Large intestine (tissue), 12 donors: ENCODE measurements at places on chromosomes 5 and 9. TPM values are rescaled to one million over a fixed set of nuclear protein-coding genes. Genes with fewer than 3 reads are reported as not detected.

LRRC19 gene
- polyA plus RNA-seq: 83.7 TPM

- no peak for DNase-seq
These were observed 250.4 kb upstream of the IRX1 start for GRCh38 chr5:3345195-3345594.

DNA sequence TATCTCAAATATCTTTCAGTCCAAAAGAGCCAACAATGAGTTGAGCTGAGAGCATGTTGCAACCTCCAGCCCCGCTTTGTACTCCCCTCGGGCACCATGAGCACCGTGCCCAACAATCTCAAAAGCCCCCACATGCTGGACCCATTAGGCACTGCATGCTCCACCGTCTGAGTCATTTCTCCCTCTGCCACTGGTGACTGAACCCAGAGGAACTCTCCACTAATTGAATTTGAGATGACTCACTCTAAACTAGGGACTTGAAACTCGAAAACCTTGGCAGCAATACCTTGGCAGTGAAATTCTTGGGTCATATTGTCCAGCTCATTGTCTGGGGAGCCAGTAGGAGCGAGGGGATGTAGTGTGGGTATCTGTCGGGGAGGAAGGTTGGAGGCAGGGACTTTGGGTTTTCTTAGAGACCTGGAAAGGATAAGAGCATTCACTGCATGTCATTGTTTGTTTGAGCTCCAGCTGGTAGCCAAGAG, 49.9 kb upstream of the SLIT3 start:
- DNase-seq: no peak

DNA sequence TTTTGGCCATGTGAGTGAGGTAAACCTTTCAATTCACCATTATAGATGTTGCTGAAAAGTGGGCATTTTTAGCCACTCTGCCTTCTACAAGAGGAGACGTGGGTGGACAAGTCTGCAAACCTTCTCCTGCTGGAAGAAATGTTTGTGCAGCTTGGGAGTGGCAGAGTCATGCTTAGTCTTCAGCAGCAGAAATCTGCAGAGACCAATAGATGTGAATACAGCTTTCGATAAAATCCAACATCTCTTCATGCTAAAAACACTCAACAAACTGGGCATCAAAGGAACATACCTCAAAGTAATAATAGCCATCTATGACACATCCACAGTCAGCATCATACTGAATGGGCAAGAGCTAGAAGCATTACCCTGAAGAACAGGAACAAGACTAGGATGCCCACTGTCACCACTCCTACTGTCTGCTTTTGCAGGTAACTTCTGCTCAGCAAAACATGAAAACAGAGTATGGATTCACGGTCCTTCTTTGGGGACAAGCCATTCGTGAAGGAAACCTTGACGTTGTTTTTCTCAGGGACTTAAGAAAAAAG, 91.3 kb downstream of the RALGPS1 start:
- no peak for DNase-seq

GRCh38 chr5:118994595-118994994, 6.2 kb upstream of the DTWD2 start:
- DNase-seq: no peak

PTGDS gene
- polyA plus RNA-seq: 4.6 TPM

GRCh38 chr9:101387871-101388506, 3.2 kb upstream of the BAAT start:
- DNase-seq: peak; percentile 46

PTPRD gene
- polyA plus RNA-seq: 12.0 TPM

DNA sequence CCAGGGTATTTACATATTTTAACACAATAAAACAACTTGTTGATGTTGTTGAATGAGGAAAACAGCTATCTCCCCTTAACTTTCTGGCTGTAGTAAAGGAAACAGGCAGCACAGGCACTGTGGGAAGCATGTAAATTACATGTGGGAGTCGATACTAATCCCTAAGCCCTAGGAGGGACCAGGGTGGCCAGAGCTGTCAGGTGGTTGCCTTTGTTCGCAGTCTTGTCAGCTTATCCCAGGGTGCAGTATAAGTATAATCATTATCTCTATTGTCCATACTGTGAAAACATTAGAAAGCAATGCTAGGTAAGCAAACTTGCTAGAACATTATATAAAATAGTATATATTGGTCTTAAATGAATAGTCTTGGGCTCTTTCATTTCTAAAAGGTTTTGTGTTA, 125.6 kb upstream of the RPS23 start:
- DNase-seq: no peak

DOCK8 gene
- 15.8 TPM for polyA plus RNA-seq

DNA sequence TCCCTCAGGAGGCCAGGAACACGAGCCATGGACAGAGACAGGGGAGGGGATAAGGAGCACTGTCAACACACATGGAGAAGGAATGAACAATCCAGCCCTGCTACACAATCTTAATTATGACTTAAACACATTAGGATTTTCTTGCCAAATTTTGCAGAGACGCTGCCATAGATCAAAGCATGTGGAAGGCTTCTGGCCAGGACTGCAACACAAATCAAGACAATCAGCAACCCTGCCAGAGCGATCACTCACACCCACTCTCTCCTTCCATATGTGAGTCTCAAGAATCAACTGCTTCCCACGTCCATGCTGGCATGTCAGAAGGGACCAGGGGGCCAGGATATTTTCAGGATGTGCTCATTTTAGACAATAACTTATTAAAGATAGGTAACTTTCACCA, 85.6 kb downstream of the ROR2 start:
- no peak for DNase-seq

GRCh38 chr9:87471746-87472145, 25.9 kb upstream of the DAPK1 start:
- DNase-seq: no peak

EPB41L4B gene
- polyA plus RNA-seq: 35.5 TPM

GRCh38 chr9:96164268-96164683, 137.7 kb downstream of the HSD17B3 start:
- no peak for DNase-seq

GRCh38 chr5:175671013-175671412, 13.1 kb downstream of the HRH2 start:
- DNase-seq: peak; percentile 58

RPL37 gene
- polyA plus RNA-seq: 2,735 TPM

DNA sequence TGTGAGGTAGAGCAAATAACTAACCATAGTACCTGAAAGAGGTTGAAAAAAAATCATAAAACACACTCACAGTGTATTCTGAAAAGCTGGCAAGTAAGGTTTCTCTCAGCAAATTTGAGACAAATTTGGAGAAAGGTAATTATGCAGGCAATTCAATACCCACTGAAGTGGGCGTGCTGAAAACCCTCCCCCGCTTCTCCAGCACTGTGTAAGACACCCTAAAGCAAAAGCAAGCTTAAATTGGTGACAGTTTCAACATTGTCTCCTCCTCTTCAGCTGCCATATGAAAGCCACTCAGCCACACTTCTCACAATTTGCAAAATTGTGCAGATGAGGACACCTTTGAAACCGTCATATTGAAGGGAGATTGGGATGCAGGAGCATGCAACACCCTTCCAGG, 322.3 kb upstream of the CDH6 start:
- no peak for DNase-seq

CKMT2 gene
- polyA plus RNA-seq: 2.7 TPM

DNA sequence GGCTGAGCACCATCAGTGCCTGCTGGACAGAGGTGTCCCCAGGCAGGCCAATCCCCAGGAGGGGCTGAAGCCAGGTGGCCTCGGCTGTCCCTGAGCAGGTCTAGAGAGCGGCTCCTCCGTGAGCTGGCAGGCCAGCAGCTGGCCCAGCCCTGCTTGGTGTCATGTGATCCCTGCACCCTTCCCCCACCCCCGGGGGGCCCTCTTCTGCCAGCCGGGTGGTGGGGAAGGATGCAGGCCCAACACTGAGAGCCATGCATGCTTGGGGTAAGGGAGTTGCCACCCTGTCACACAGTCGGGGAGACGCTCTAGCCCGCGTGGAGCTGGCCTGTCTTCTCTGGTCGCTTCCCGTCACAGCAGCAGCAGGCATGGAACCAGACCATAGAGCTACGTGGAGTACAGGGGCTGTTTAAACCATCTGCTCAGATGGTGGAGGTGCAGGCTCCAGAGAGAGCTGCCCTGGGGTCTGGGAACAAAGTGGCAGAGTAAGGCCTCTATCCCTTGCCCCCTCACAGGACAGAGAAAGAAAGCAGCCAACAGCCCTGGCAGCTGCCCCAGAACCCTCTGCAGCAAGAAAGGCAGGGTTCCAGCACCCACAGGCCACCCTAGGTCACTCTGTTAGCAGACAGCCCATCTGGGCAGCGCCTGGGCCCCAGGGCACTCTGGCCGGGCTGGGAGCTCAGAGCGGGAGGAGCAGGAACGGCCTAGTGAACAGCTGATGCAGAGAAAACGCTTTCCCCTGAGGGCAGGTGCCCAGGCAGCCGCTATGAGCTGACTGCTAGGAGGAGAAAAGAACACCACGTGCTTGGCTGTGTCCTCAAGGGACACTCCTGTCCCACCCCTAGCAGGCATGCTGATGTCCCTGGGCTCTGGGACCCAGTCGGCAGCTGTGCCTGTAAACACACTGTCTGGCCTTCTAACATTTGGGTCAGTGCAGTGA, 6.8 kb downstream of the RALGDS start:
- peak; percentile 70 for DNase-seq

- DNase-seq: no peak
These were observed 141.2 kb downstream of the LURAP1L start for GRCh38 chr9:12916042-12916441.

CLK4 gene
- polyA plus RNA-seq: 45.5 TPM

GRCh38 chr5:170166101-170166500, 60.4 kb downstream of the FOXI1 start:
- DNase-seq: no peak
